Stimulated activated naive CD8-positive, alpha-beta T cell treated with anti-CD3 and anti-CD28 coated beads, Interleukin-15, amount 100 ng/mL, for 72 hours (primary cell): ENCODE measurements at places on chromosomes 6 and 20.

- DNase-seq = no peak
Measured at GRCh38 chr6:135922174-135922573, 70.7 kb downstream of the PDE7B start.

GRCh38 chr6:14051355-14051754 lies 66.2 kb upstream of the CD83 start:
- DNase-seq = no peak

GRCh38 chr6:79646006-79646405 lies 14.9 kb downstream of the SH3BGRL2 start:
- DNase-seq = peak; percentile 41

GRCh38 chr20:57097245-57097915 lies 169.1 kb downstream of the BMP7 start:
- no peak for DNase-seq

DNA sequence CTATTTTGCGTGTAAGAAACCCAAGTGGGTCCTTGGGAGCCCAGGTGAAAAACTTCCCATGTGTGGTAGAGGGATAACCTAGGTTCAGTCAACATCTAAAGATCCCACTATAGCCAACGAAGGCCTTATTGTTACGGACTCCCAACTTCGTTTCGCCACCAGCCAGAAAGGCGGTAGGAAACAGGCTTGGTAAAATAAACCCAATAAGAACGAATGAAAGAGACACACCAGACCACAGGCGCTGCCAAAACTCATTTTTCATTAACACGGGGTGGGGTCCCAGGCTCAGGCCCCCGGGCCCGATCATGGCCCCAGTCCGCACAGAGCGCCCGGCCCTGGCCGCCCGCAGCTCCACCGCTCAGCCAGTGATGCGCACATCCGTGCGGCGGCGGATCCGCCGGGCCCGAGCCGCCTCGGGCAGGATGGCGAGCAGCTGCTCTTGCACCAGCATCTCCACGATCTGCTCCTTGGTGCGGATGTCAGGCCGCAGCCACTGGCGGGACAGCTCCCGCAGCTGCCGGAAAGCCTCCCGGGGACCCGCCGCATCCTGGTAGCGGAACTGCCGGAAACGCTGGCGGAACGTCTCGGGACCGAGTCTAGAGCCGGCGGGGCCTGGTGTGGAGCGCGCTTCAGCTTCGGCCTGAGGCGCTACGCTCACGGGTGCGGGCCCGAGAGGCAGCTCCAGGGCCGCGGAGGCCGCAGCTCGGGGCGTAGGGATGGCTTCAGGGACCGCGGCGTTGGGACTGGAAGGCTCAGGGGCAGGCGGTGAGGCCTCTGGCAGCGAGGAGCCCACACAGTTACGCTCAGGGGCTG lies 709 bp downstream of the SCAND1 start:
- peak; percentile 84 for DNase-seq

- DNase-seq = no peak
Measured at GRCh38 chr6:31692353-31692752, 10.8 kb downstream of the ABHD16A start.

DNA sequence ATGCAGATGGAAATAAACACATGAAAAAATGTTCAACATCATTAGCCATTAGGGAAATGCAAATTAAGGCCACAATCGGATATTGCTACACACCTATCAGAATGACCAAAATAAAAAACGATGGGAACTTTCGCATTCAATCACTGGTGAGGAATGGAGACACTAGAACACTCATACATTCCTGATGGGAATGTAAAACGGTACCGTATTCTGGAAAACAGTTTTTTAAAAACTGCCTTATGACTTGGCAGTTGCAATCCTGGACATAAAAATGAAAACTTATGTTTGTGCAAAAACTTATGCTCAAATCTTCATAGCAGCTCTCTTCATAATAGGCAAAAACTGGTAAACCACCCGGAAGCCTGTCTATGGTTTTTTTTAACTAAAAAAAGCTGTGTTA lies 146.0 kb downstream of the CEBPB start:
- DNase-seq = no peak

DNA sequence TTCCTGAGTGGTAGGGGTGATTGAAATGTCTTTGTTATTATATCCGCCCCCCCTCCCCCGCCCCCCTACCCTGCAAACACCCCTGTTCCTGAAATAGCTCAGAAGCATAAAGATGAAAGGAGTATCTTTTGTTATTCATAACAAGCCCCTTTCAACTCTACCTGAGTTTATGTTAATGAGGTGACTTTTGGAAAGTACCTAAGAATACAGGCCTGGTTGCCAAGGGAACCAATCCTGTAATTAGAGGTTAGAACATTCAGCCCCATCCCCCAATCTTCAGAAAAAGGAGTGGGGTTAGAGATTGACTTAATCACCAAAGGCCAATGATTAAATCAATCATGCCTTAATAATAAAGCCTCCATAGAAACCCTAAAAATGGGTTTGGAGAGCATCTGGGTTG lies 979.2 kb upstream of the GJE1 start:
- DNase-seq = peak; percentile 27

GRCh38 chr20:16050366-16050765 lies 522.9 kb downstream of the KIF16B start:
- DNase-seq = no peak

- no peak for DNase-seq
Measured at GRCh38 chr6:131065112-131065823, 2.2 kb upstream of the EPB41L2 start.

DNA sequence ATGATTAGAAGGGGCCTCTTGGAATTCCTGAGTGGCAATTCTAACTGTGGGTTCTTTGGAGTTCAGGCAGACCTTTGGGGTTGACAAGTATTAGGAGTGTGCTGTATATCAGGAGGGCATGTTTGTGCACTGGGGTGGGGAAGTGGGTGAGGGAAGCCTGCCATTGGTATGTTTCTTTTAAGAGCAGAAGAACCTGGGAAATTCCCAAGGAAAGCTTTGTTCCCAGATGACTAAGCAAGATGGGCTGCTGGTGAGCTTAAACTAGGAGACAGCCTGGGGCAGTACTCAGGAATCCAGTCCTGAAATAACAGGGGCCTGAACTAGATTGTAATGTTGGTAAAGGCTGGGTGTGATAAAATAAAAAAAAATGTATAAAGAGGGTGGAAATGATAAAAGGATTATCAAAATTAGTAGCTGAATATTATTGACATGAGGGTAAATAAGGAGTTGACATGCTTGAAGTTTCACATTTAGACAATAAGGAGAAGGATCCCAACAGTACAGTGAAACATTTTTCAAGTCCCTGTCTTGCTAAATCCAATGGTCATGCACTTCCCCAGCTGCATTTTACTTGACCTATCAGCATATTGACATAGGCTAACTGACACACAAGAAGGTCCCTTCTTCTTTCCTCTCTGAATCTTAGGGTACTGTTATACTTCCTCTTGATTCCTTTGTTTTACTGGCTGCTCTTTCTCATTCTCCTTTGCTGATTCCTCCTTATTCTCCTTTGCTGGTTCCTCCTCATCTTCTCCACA lies 18.4 kb upstream of the IFNGR1 start:
- DNase-seq = no peak

DNA sequence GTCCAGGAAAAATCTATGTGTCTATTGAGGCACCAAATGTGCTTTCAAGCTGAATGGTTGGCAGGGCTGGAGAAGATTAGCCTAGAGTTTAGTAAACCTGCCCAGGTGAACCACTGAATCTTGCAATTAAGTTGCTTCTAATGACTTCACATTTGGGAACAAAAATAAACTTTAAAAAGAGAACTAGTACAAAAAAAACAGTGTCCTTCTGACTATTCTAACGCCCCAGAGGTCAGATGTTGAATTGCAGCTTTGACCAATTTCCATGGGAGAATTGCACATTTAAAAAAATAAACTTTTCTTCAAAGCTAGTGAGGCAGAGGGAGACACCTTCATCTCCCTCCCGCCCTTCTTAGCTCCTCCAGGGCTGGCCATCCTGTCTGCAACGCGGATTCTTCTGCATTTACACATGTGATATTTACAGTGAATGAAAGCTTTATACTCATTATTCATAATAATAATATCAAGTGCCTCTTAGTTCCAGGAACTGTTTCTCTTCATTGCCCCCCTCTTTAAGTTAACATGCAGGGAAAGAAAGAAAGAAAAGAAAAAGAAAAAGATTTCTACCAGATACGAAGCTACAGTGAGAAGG lies 270.2 kb downstream of the SMOC2 start:
- DNase-seq = no peak

- DNase-seq = no peak
Measured at GRCh38 chr6:83092756-83093399, 25.4 kb downstream of the DOP1A start.

DNA sequence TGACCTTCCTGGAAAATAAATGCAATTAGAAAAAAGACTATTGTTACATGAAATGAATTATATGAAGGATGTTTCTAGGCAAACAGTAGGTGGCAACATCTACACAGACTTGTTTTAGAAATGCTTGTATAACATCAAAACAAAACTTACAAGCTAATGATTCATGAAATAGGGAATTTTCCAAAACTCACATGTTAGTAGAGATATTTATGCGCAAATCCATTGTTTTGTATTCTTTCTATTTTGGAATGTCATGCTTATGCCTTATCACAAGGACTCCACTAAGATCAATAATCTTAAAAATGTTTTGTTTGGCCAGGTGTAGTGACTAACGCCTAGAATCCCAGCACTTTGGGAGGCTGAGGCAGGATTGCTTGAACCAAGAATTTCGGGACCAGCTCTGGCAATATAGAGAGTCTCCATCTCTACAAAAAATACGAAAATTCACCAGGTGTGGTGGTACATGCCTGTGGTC lies 32.3 kb upstream of the LGSN start:
- no peak for DNase-seq
